ENCODE measurements at places on chromosomes 5 and 9.

DNA sequence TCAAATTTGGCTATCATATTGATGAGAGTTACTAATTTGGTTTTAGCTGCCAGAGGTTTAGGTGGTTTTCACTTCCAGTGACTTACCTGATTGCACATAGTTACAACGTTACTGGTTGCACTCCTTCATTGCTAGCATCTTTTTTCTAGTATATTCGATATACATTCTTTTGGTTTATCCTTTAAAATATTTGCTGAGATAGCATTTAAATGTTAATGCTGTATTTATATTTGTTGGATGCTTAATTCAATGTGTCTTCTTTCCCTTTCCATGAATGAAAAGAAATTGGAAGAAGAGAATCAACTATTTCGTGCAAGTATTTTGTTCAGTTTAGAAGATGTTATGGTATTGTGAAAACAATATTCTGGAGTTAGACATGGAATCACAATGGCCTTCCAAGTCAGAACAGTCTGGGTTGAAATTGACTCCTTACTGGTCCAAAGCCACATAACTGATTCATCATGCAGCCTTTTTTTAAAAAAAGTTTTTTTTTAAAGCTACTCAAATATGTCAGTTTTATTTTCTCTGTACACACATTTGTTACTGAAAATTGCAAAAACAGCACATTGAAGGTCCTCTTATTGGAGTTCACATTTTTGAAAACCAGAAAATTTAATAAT, 2.2 kb downstream of the SPIN1 start:
- DNase-seq: no peak

DNA sequence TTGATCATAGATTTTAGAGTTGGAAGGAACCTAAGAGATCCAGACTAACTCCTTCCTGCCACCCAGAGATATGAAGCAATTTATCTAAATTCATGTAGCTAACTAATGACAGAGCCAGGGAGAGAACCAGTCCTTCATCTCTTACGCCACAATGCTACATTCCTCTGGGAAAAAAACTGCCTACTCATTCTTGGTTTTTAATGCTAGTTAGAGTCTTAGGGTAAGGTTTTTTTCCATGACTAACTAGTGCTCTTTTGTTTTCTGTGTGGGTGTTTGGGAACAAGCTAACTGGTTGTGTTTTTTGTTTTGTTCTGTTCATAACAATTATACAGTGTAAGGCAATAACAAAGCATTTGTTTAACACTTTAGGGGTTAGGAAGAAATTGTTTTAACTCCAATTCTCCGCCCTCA, 52.4 kb downstream of the SLC44A1 start:
- DNase-seq: peak; percentile 27

DNA sequence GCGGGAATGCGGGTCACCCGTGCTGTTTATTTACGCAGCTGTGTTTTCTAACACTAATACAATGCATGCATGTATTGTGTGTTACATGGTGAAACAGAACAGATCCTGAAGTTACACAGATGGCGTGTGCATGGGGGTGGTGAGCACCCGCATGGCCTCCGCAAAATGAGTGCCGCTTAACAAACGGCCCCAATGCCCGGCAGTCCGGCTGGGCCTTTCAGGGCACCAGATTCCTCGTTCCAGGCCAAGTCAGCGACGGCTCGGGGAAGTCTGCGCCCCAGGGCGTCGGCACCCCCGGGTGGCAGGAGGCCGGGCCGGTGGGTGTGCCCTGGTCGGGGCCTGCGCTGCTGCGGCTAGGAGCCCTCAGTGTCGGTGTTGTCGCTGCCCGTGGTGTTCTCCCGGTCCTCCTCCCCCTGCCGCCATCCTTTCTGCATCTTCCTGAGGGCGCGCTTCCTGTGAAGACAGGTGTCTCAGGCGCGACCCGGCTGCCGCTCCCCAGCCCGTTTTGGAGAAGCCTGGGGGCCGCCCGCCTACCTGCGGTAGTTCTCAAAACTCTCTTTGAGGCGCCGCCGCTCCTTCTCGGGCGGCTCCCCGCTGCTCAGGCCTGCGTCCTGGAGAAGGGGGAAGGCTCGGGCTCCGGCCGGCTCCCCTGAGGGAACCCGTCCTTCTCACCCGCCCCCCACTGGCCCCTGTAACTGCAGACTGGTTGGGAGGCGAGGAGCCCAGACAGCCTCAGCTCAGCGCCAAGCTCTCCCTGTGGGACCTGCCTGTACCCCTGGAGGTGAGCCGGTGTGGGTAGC, 605 bp upstream of the DNLZ start:
- DNase-seq: no peak

DNA sequence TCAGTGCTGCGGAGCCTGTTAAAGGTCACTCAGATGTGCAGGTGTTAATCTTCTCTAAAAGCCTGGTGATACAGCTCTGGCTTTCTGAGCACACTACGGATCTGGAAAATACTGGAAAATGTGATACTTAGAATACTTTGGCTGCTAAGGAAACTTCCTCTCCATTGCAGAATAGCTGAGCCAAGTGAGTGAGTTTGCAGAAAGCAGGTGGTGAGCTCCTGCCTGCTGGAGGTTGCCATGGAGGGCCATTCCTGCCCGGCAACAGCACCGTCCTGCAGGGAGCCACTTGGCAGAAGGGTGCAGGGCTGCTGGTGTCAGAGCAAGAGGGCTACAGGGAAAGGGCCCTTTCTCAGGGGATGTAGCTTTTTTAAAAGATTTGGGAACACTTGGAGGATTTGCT, 40.7 kb downstream of the SECISBP2 start:
- no peak for DNase-seq

DNA sequence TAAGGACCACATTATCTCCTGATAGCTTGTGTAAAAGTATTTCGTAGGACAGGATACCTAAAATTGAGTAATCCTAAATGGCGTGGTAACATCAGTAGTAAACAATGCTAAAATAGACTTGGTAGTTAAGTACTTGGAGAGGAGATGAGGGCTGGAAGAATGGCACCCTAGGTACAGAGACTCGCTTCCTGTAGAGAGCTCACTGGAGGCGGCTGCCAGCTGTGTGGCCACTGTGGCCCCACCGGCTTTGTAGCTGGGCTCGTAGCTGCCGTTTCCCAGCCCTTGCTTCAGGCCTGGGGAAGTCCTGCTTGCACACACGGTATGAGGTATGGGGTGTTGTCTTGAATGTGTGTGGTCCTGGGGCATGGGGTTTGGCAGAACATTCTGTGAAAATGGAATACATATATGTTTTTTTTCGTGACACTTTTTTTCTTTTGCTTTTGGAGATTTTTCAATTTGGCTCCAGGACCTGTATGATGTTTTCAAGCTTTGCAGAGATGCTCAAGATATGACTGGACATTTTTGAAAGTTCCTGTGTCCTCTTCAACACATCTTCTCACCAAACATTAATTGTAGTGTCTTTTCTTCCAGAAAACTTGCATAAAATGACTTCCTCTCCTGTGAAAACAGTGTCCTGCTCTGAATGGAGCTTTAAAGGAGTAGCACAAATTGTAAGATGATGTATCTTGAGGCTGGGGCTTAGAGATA, 58.0 kb downstream of the RCL1 start:
- no peak for DNase-seq

GRCh38 chr9:34580358-34580757, 9.2 kb downstream of the CNTFR start:
- DNase-seq: no peak

DNA sequence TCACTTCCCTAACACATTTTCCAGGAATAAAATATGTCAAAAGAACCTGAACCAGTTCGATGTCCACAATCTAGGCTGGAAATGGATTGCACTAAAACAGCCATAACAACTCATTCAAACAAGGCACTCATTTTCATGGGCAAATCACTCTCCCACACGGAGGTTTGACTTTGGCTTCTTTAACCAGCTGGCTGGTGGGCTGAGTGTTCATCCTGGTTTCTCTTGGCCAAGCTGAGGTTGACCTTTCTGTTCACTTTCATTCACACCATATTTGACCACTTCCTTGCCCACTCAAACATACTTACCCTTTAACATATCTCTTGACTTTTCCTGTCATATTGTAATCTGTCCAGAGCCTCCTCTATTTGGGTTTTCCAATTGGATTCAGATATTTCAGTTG, 5.4 kb downstream of the IL7R start:
- no peak for DNase-seq

DNA sequence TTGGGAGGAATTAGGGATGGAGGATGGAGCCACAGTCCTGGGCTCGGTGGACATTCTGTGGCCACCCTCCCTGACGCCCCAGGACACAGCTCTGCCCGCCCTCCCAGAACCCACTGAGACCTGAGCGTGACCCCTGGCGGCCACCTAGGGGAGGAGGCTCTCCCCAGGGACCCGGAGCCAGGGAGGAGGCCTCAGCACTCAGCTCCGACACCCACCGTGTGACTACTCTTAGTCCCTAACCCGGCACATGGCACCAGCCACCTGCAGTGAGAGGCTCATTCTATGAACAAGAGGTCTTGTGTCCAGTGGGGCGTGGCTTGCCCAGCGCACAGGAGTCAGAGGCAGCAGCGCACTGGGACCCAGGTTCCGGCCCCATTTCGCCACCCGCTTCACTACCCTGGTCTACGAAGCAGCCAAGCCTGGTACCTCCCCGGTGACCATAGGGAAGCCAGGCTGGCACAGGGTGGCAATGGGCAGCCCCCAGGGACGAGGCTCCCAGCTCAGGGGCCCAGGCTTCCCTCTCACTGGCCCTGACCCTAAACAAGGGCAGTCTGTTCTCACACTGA, 10.2 kb downstream of the SARDH start:
- no peak for DNase-seq

DNA sequence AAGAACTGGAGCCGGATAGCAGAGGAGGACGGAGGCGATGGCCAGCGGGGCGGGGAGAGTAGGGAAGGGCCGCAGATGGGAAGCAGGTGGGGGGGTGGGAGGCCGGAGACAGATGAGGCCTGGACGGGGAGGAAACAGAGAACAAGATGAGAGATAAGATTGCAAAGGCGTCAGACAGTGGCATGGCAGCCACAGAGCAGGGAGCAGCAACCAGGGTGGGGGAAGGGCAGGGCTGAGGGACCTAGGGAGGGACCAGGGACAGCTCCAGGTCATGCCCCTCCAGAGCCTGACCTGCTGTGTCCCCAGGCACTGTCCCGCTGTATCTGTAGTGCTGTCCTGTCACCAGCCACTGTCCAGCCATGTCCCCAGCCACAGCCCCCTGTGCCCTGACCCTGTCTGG, 49.6 kb upstream of the LMX1B start:
- DNase-seq: no peak

DNA sequence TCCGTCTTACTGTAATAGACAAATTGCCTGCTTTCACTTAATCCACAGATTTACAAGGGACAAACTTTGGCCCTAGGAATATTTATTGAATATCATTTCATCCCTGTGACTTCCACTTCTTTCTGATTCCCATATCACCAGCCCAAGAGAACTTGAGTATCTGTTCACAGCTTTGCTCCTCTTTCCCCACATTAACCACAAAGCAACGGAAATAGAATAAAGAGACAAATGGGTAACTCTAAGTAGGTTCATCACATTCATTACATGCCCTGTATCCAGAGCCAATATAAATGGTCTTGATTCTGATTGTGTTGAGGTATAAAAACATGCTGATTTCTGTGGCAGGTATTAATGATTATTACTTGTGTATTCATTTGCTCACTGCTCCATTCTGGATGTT, 41.9 kb downstream of the TMEM252 start:
- DNase-seq: no peak

DNA sequence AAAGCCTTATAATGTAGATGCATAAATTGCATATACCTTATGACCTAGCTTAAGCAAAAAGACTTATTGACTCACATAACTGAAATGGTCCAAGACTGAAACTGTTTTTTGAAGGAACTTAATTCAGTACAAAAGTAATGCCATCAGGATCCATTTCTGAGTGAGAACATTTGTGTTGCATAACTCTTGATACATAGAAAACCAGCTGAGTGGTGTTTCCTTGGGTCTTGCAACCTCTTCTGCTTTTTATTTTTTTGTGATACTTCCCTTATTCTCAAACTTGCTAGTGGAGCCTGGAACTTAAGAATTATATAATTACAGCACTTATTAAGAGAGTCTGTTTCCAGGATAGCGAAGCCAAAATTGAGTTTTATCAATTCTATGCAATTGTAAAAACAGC, 272.0 kb downstream of the MAN2A1 start:
- no peak for DNase-seq

DNA sequence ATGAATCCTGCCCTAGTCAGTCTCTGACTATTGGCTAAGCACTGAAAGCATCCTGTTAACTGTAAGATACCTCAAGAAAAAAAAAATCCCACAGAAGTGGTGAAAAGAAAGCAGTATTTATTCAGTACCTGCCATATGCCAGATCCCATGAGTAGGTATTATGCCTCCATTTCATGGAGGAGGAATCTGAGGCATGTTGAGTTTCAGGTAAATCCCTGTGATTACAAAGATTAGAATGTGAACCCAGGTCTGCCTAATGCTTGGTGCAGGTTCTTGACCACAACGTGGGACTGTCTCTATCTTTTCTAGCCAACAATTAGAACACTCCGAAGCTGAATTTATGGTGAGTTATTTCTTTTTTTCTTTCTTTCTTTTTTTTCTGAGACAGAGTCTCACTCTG, 30.9 kb downstream of the SH3RF2 start:
- no peak for DNase-seq

DNA sequence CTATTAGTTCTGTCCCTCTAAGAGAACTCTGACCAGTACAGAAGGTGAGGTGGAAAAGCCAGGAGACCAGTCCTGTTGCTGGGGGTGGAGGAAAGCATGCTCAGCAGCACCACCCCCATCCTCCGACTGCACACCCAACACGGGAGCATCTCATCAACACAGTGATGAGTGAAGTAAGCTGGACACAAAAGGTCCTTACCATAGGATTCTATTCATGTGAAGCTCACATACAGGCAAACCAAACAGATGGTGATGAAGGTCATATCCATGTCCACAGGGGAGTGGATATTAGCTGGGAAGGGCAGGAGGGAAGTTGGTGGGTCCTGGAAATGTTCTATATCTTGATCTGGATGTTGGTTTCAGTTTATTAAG, 14.8 kb upstream of the MARCHF6 start:
- no peak for DNase-seq

DNA sequence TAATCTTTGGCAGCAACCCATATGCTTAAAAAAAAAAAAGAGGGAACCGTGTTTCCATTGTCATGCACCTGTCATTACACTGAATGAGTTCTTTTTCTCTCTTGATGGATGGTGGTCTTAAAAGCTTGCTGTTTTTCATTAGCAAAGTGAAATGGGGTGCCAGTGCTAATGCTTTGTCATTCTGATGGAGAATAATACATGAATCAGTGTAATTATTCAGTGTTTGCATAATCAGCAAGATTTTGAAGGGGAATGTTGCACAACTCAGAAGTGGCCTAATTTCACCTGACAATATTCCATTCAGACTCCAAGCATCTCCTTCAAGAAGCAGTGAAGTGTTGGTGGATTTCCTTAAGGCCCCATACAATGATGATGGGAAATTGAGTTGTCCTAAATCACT, 38.1 kb downstream of the MAP1B start:
- DNase-seq: no peak

GRCh38 chr5:104189909-104190308, 627.3 kb upstream of the NUDT12 start:
- no peak for DNase-seq
